ENCODE measurements at places on chromosomes 3 and 15.

- no peak for DNase-seq
Observed at GRCh38 chr3:40070816-40071215, 238.7 kb upstream of the EIF1B start.

DNA sequence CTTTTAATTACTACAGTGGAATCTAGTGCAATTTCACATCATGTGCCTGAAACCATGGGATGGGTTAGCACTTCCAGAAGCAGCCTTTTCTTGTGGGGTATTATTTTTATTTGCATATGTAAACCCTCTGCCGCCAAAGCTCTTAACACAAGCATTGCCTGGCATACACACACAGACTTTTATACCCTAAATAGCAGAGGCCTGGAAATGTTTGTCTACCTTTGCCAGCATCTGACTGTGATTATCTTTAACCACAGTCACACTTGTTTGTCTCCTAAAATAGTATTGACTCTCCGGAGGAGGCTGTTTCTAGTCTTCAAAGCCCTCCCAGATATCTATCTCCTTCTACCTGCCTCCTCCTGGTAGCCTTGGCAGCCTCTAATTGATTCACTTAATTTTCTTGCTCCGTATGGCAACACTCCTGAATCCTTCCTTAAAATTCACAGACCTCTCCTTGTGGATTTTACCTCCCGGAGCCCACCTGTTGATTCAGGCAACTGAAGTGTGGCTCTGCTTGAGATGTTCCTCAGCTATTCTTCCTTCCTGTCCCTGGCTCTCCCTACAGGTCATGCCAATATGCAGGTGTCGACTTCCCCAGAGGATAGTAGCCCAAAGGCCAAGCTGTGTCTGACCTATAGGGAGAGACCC lies 127.1 kb upstream of the UMPS start:
- no peak for DNase-seq

- DNase-seq: no peak
Observed at GRCh38 chr15:74337607-74338211, 29.7 kb downstream of the CYP11A1 start.

- DNase-seq: no peak
Observed at GRCh38 chr3:190005343-190006113, 115.2 kb downstream of the P3H2 start.

All from heart left ventricle (tissue), 16 donors.